Mammary epithelial cell (primary cell): ENCODE measurements at places on chromosomes 12 and 14.

DNA sequence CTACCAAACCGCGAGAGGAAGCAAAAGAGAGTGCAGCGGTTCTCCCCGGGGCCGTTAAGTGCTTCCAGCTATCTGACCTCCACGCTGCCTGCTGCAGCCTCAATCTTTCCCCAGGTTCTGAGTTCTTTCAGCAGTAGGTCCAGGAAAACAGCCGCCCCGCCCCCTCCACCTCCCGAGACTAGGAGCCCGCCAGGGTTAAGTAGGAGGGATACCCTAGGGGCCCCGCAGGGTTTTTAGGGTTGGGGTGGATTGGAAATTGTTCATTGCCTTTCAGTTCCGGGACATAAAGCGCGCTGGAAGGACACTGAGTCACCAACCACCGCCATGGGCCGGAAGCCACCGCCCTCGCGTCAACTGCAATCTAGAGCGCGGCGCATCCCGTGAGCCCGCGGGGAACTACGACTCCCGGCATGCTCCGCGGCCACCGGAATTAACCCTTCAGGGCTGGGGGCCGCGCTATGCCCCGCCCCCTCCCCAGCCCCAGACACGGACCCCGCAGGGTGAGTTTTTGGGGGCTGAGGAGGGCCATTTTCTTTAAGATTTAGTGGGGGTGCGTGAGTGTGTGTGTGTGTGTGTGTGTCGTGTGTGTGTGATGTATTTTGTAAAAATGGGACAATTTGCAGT is at the start of gene MYL6B:
Gene MYL6B, plus strand, starts transcription at position 456 of the 624 bp plus-strand sequence. CDS start 1,332 bp downstream, outside the sequence.
- DNase-seq: peak; percentile 89

- DNase-seq: no peak
Measured at GRCh38 chr12:116673681-116674111, 64.2 kb downstream of the SPRING1 start.

DNA sequence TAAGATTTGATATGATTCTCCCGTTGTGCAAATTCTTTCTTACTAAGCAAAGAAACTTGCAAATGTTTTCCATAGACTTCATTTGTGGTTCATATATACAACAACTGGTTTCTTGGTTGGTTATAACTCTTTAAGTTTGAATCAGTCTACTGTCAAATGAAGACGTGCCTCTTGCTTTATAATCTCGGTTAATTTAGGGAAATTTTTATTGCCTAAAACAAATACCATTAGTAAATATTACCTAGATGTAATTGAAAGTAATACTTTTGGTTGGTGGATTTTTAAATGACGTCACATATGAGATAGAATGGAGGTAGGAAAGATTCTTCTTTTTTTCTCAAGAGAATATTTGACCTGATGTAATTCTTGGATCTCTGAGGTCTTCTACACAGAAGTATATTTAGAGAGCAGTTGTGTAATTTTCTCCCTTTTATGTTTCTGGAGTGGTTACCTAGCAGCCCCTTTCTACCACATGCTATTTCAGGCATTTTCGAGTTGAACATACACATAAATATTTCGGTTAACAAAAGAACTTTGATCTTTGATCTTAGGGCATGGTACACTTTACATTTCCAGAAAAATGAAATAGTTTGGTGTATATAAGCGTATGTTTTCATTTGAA is 1.7 kb downstream of the ATF7IP start:
- DNase-seq: peak; percentile 57

GRCh38 chr12:39990122-39991101 is 115.5 kb downstream of the SLC2A13 start:
- DNase-seq: peak; percentile 19

GRCh38 chr14:101062601-101063000 is 159.1 kb upstream of the RTL1 start:
- DNase-seq: no peak

GRCh38 chr14:88225721-88226120 is 97.3 kb downstream of the KCNK10 start:
- DNase-seq: no peak

DNA sequence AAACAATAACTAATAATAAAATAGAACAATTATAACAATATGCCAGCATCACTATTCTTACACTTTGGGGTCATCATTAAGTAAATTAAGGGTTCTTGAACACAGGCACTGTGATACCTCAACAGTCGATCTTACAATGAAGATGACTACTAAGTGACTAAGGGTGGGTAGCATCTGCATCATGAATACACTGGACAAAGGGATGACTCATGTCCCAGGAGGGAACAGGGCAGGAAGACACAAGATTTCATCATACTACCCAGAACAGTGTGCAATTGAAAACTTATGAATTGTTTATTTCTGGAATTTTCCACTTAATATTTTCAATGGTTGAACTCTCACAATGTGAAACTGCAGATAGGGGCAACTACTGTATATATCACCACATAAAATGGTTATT is 19.7 kb downstream of the TSPAN19 start:
- peak; percentile 95 for DNase-seq

DNA sequence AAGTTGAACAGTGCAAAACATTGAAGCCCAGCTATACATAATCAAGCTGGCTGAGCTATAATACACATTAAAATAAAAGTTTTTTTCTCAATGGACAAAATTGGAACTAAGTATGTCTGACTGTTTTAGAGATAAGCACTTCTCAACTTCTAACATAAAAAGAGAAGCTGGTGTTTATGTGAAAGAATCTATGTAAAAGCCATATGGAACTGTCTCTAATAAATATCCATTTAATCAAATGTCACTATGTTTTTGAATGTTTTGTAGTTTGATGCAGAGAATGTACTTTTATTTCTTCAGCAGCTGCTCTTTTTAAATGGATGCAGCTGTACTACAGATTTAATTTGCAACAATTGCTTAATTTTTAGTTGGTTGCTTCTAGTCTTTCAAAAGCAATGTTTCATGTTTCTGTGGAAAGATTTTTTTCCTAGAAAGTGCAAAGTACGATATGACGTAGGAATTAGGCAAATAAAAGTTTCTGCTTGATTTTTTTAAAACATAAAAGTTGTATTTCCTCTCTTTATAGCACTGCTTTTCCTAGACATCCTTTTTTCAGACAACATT is 114.2 kb downstream of the PDE3A start:
- no peak for DNase-seq

DNA sequence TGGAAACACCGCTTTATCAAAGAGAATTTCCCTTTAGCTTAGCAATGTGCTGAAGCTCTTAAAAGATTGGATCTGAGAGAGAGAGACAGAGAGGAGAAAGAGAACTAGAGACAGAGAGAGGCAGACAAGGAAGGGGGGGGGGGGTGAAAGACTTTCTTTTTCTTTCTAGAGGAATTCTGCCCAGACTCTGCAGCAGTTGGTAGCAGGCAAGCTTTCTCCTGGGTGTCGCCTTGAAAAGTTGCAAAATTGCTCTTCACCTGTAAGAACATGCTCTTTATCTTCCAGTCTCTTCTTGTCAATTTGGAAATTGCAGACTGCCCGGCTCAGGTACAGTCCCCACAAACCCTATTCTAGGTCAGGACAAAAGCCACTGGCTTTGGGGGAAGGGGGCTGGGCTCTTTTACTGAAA is 2.9 kb upstream of the OTX2 start:
- no peak for DNase-seq

GRCh38 chr12:110466791-110467190 is 1.3 kb downstream of the GPN3 start:
- DNase-seq: no peak

DNA sequence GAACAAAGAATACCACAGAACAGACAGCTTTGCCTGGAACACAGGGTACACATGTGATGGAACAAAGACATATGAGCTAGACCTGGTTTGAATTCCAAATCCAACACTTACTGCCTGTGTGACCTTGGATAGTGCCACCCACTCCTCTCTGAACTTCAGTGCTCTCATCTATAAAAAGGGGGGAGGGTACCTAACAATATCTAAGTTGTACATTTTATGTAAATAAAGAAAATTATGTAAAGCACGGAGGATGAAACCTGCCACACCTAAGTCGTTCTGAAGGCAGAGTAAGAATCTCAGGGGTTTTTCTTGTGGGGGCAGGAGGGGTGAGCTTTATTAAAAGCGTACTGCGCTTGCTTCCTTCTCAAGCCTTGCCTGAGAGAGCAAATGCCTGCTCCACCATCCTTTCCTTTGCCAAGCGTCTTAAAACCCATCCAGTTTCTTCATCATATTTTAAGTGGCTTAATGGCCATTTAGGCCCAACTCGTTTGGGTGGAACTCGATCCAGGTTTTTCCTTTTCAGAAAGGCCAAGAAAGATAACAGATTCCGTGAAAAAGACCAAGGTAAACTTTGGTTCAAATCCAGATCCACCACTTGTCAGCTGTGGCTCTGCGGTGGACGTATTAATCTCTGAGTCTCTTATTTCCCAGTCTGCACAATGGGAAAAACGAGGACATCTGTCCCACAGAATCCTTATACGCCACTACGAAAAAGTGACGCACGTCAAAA is 946 bp downstream of the DDX24 start:
- DNase-seq: no peak

- DNase-seq: no peak
Measured at GRCh38 chr12:105575235-105575634, 244.7 kb downstream of the C12orf75 start.

GRCh38 chr14:93939304-93940229 is 12.4 kb downstream of the FAM181A start:
- peak; percentile 71 for DNase-seq

GRCh38 chr12:108833757-108834472 is 23.5 kb downstream of the SSH1 start:
- DNase-seq: peak; percentile 44

DNA sequence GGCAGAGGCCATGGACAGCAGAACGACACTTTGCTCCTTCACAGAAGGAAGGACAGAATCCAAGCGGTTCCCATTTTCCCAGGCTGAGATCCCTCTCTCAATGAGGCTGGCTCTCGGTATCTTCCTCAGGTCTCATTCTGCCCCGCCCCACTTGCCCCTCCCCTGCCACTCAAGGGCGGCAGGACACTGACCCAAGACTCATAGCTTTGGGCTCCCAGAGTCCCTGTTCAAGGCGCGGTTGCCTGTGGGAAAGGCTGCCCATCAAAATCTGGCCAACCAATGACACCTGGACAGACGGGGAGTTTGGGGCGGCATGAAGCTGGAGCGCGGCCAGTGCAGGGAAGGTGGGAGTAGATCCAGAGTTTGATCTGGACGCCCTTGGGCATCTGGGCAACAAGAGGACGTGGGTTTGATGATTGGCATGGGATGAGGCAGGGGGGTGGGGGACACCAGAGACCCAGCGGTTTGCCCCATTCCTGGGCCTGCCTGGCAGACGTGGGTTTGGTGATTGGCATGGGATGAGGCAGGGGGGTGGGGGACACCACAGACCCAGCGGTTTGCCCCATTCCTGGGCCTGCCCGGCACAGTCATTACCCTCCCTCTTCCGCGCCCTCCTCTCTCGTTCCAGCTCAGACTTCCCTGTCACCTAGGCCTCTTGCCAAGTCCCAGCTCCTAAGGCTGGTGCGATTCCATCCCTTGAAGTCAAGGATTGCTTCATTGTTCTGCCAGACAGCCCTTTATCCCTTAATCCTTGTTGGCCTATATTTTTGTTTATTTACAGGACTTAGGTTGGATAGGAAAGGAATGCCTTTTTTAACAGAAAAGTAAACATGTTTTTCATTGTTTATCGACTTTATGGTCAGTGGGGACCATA is 92.1 kb downstream of the NINJ2 start:
- DNase-seq: peak; percentile 84

- no peak for DNase-seq
Measured at GRCh38 chr12:67893022-67893580, 96.1 kb upstream of the IFNG-AS1 start.

DNA sequence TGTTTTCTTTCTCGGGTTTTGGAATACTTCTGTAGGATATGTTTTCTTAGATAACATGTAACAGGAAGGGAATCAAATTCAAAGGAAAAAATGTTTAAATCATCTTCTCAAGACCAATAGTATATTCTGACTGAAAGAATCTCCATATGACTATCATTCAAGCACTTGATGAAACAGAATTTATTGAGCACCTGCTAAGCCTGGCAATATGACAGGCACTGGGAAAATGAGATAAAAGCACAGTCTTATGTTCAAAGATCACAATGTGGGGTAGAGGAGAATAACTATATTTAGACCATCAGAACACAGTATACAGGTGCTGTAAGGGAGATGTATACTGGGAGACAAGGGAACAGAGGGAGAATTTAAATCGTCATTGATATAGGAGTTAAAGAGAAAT is 19.1 kb upstream of the TMEM30B start:
- no peak for DNase-seq

- DNase-seq: peak; percentile 93
Measured at GRCh38 chr12:75944097-75944904, 87.3 kb downstream of the PHLDA1 start.

GRCh38 chr12:11891346-11891745 is 179.4 kb upstream of the BCL2L14 start:
- DNase-seq: no peak

DNA sequence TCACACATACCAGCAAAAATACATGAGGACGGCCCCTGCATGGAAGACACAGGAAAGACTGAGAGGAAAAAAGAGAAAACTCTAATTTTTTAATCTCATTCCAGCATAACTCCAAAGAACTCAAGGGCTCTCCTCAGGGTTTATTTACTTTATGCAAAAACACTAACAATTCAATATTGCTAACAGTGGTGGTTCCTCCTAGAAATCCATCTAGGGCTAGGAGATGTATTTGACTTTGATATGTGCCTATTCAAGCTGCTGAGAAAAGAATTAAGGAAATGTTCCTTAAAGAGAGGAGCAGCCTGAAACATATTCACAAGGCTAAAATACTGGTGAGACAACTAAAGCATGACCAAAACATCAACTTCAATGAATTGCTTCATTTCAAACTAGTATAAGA is 57.0 kb downstream of the SLC25A21 start:
- no peak for DNase-seq
